ENCODE measurements at places on chromosomes 11 and 22. TPM values are rescaled to one million over a fixed set of nuclear protein-coding genes. Genes with fewer than 3 reads are reported as not detected.

Gene OR10W1
- not detected for total RNA-seq

Gene TIMP3
- total RNA-seq: 35.0 TPM

- no peak for DNase-seq
These were observed 5.3 kb upstream of the PDGFB start for GRCh38 chr22:39250131-39250530.

DNA sequence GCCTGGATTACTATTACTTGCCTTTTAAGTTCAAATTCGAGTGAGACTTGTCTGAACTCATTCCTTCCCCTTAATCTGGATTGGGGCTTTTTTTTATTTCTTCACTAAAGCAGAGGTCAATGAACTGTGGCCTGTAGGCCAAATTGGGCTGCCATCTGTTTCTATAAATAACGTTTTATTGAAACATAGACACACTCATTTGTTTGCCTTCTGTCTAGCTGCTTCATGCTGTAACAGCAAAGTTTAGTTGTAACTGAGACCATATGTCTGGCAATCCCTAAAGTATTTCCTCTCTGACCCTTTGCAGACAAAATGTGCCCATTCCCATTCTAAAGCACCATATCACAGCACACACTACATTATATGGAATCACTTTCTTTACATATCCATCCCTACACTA is 207.9 kb upstream of the ISX start:
- DNase-seq: no peak

- DNase-seq: no peak
These were observed 521 bp upstream of the PTS start for GRCh38 chr11:112225753-112226061.

Gene HEPHL1
- not detected for total RNA-seq

DNA sequence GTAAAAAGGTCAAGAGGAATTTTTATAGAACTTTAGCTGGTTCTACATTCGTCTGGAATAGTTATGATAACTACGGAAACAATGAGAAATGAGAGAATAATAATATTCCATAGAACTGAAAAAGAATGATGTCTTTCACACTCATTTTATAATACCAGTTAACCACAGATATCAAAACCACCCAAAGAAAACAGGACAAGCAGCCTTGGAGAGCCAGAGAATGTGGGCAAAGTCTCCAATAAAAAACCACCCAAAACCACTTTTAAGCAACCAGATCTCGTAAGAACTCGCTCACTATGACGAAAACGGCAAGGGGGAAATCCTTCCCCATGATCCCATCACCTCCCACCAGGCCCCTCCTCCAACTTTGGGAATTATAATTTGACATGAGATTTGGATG is 60.8 kb downstream of the ARHGAP32 start:
- no peak for DNase-seq

DNA sequence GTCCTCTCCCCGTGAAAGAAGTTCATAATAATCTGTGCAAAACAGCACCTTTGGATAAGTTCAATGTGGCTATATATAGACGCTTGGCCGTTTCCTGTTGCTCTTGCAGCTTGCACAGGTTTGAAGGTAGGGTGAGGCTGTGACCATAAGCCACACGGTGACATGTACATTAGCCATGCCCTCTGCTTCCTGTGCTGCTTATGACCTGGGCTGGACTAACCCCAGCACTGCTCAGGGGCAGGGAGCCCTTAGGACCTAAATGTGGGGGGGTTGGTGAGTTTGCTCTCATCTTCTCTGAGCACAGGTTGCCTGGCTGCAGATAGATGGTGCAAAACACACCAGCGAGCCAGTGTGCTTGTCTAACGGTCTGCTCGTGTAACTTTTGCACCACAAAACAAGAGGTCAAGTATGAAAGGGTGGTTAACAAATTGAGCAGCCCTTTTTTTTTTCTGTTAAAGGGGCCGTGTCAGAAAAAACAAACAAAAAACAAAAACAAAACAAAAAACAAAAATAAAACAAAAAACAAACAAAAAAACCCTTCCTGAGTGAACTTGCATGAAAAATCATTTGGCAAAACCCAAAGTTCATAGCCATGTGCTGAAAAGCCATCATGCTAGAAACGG is 37.3 kb downstream of the FLI1 start:
- DNase-seq: no peak

DNA sequence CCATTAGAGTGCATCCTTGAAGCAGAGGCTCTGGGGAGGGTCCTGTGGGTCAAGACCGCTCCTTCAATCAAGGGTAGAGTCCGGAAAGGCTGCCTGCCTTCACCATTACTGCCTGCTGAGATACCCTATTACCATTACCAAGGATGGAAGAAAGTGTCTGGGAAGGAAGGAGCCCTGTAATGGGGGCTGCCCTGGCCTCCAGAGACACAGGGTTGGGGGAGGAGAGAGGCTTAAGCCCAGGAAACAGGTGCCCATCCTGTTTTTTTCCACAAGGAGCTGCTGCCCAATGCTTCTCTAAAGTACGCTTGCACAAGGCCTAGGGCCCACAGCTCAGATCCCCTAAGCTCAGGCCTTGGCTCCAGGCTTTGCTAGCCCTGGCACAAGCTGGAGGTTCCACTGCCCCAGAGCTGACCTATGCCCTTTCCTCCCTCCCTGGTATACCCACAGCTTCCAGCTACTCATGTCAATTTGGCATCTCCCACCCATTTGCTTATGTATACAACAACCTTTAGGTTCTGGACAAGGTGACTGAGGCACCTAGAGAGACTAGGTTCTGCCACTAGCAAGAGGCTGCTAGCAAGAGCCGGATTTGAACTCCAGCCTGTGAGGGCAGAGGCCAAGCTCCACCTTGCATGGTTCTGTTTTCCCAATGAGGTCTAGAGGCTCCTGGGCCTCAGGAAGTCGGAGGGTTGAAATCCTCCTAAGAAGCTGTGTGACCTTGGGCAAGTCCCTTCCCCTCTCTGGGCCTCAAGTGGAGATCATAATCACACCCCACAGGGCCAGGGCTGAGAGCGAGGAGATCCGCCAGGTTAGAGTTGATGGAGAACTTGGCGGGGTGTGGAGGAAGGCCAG is 1.5 kb upstream of the PLCB3 start:
- peak; percentile 47 for DNase-seq

Gene SLC43A1
- total RNA-seq: 8.8 TPM

DNA sequence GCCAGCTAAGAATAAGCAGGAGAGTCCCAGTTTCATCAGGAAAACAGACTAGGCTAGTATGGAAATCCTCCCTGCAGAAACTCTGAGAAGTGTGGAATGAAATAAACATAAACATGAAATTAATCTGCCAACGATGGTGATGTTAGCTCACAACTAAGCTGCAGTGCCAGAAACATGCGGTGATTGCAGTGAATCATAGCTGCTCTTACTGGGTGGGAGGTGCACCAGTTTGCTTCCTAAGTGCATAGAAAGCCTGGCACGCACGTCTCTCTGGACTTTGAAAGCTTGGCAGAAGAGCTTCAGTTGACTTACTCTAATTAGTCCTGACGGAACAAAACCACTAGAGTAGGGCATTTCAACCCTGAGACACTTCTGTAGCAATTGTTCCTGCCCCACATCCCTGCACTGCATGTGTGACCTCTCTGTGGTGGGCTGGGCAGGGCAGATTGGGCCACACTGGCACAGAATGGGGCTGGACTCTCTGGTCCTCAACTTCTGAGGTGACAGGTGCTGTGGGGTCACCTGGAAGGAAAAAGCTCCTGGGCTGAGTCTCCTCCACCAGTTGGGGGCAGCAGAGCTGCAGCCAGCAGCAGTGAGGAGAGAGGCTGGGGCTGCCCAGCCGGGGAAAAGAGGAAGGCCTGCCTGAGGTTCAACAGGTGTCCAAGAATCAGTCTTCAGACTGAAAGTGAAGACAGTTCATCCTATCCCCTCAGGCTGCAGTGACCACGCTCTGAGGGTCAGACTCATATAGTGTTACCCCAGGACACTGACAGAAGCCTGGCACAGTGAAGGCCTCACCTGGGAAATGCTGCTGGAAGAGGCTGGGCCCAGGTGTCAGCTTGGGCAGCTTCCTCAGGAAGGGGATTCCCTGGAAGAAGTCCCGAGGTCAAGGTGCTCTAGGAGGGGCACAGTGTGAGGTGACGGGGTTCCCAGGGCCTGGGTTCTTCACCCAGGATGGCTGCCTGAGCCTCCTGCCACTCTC is 40.5 kb downstream of the GGTLC2 start:
- DNase-seq: no peak

GRCh38 chr11:75815345-75816168 is 547 bp downstream of the UVRAG start:
- DNase-seq: peak; percentile 54

Data from SJCRH30 (cell line).